ENCODE measurements at places on chromosomes 13 and 19. TPM values are rescaled to one million over a fixed set of nuclear protein-coding genes. Genes with fewer than 3 reads are reported as not detected.

GRCh38 chr13:92459306-92459705 is 767.3 kb upstream of the GPC6 start:
- DNase-seq: no peak

DNA sequence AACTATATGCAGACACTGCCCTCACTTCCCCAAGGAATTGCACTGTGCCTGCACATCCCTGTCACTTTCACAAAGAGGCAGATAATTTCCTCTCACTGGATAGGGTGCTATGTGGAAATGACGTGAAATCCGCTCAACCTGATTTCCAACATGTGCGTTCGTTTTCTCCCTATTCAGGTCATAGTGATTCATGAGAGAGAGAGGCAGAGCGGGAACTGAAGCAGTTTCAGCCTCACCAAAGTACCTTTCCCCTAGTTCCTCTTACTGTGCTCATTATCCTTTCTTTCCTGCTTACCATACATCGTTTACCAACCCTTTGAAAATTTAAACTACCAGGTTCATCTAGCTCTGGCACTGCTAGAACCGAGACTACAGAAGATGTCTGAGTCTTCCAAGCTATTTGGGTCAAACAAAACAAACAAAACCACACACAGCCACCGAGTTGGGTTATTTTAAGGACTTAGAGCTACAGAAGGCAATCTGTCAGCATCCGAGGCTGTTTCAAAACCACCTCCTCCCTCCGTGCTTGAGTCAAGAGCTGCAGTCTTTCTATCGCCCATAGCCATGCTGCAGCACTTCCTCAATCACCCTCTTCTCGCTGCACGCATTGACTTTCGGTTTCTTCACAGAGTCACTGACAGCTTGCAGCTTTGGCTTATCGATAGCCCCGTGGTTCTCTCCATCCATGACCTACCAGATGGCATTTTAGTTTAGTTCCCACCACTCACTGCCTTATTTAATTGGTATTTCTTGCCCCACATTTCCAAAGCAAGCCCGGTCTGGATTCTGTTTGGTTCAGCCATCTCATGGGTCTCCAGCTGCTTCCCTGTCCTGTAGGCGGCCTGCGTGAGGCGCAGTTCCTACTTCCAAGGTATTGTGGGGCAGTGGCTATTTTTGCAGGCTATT is 1395.8 kb downstream of the EFNB2 start:
- peak; percentile 63 for DNase-seq

GRCh38 chr13:98672947-98673613 is 79.4 kb downstream of the SLC15A1 start:
- peak; percentile 58 for DNase-seq

DNA sequence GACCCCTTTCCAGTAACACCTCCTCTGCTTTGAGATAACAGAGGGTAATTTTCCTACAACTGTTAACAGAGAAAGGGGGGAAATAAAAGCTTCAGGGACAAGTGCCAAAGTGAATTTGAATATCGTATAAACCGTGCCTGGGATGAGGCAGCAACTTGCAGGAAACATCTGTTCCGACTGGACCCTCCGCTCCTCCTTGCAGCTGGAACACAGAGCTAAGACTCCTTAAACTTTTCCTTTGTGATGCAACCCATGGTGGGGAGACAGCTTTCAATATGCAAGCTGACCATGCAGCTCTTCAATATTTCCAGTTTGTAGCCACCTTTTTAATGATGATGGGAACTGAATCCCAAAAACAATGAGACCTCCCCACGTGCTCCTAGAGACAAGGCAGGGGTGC is 432.6 kb downstream of the ZNF536 start:
- DNase-seq: no peak

GRCh38 chr19:49864890-49865289 is 2.5 kb downstream of the PNKP start:
- no peak for DNase-seq

DNA sequence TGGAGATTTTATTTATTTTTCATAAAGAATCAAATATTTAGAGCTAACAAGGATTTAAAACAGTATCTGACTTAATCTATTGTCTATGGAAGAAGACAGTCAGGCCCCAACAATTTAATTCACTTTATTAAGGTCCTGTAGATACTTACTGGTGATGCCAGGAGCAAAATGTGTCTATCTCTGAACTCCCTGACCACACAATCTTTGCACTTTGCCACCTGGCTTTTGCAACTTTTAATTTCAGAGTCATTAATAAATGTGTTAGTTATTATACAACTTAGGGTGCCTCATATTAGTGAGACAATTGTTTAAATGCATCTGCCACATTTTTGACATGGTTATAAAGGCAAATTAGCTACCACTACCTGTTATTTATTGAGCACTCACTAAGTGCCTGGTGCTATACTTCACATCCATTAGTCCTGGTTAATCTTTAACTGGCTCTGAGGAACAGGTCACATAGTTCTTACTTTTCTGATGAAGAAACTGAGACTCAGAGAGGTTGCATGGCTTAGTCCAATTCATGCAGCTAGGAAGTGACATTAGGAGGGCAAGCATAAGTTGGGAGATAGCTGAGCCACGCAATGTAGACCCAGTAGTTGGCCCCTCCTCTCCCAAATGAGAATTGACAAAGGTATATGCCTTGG is 297.9 kb downstream of the DCT start:
- DNase-seq: no peak

- DNase-seq: peak; percentile 48
Measured at GRCh38 chr13:44219577-44220548, 153.8 kb upstream of the SERP2 start.

RASIP1 gene
- 0.26 TPM for total RNA-seq

SIAH3 gene
- not detected for total RNA-seq

All from LHCN-M2 (cell line).